ENCODE measurements at places on chromosomes 12 and 14.

- no peak for DNase-seq
Measured at GRCh38 chr12:91896286-91897024, 249.2 kb downstream of the BTG1 start.

GRCh38 chr14:83047059-83047830 is 1513.6 kb upstream of the SEL1L start:
- no peak for DNase-seq

DNA sequence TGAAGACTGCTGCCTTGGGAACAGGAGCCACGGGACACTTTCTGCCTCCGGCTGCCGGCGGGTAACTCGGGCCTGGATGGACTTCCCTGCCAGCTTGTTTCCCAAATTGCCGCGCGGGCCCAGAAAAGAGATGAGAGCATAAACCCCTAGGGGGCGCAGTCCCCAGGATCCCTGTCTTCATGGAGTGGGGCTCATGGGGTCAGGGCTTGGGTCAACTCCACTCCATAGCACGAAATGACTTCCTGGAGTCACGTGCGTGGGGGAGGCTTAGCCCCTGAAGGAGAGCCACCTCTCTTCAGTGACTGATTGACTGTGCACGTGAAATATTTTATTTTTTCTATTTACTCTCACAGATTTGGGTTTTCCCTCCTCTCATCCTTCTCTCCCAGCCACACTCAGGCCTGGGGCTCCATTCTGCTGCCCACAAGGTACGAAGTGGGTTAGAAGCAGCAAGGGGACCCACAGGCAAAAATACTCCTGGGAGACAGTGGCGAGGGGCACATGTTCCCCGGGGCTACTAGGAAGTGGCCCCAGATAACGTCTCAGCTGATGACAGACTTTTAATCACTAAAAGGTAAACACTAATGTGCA is 10.0 kb downstream of the PGF start:
- DNase-seq, result peak; percentile 53

DNA sequence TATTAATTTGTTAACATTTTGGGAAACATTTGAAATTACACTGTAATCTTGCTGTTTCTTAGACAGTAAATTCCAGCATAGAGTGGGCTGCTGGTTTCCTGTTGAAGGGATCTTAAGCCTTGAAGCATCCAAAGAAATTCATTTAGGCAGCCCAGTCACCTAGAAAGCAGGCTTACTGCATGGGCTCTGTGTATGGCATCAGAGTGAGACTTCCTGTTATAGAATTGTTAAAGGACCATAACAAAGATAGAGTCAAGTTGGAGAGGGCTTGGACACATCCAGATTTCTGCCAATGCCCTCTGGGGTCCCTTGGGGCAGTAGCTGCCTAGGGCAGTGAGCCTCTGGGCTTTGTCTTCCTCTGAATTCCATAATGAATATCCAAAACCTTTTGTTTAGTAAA is 149.2 kb downstream of the DYRK2 start:
- no peak for DNase-seq

DNA sequence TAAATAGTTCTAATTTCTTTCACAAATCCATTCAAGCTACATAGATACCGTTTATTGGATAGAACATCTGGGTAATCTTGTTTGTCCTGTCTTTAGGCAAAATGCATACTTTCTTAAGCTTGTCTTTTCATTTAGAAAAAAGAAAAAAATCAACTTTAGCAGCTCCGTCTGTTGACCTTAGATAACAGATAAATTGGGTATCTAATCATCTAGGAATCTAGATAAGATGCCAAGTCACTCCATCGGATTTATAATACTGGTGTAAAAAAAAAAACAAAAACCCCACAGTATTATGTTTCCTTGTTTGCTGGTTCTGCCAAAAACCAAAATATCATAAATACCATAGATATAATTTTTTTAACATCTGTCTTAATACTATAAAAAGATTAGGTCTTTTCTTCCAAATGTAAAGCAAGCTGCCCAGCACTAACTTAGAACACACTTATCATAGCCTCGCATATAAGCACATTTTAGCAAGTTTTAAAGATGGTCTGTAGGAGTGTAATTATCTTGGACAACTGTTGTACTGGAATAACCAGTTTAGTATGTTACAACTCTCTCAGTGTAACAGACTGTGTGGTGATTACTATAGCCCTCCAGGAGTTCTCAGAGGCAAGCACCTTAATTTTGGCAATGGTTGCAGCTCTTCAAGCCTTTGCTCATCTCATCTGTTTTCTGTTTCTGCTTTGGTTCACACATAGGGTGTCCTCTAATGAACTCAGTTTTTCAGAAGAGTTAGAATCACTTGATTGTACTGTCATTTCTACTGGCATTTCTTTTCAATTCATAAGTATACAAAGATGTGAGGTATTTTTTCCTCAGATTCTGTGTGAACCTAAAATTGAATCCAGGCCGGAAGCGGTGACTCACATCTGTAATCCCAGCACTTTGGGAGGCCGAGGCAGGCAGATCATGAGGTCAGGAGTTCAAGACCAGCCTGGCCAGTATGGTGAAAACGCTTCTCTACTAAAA is 83.1 kb downstream of the ANO6 start:
- DNase-seq, result no peak

DNA sequence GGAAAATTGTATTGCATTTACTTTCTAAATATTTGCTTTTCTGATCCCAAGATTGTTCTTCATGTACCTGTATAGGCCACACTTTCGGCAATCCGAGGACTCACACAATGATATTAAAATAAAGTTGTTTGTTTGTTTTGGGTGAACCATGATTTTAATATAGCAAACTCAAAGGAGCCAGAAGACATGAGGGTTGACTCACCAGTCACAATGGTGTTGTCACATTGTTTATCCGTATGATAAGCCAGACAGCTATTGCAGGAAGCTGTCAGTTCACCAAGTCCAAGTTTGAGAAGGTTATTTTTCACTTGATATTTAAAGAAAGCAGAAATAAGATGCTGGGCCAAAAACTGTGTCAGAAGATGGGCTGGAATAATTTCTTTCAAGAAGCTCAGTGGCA is 67.1 kb upstream of the CPM start:
- DNase-seq, result no peak

DNA sequence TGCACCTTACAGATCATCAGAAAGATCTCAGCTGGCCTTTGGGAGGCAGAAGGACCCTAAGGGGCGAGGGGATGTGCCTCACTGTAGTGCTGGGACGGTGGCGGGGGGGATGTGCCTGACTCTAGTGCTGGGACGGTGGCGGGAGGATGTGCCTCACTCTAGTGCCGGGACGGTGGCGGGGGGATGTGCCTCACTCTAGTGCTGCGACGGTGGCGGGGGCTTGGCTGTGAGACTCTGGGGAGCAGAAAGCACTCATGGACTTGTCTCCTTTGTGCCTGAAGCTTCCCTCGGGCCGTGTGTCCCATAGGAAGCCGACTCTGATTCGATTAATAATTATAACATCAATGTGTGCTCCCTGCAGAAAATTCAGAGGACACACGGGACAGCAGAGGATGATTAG is 126.6 kb downstream of the ZNF664 start:
- DNase-seq, result no peak

GRCh38 chr12:121925358-121925695 is 6.9 kb downstream of the CFAP251 start:
- DNase-seq, result no peak

- DNase-seq, result no peak
Measured at GRCh38 chr12:18281941-18282340, 20.6 kb downstream of the PIK3C2G start.

- no peak for DNase-seq
Measured at GRCh38 chr14:103708750-103709187, 6.5 kb downstream of the XRCC3 start.

GRCh38 chr12:13147688-13148484 is 44.4 kb upstream of the GSG1 start:
- DNase-seq, result no peak

GRCh38 chr12:92442782-92443181 is 260.0 kb upstream of the PLEKHG7 start:
- DNase-seq, result no peak

GRCh38 chr12:80299976-80300375 is 144.1 kb upstream of the PTPRQ start:
- DNase-seq, result no peak

DNA sequence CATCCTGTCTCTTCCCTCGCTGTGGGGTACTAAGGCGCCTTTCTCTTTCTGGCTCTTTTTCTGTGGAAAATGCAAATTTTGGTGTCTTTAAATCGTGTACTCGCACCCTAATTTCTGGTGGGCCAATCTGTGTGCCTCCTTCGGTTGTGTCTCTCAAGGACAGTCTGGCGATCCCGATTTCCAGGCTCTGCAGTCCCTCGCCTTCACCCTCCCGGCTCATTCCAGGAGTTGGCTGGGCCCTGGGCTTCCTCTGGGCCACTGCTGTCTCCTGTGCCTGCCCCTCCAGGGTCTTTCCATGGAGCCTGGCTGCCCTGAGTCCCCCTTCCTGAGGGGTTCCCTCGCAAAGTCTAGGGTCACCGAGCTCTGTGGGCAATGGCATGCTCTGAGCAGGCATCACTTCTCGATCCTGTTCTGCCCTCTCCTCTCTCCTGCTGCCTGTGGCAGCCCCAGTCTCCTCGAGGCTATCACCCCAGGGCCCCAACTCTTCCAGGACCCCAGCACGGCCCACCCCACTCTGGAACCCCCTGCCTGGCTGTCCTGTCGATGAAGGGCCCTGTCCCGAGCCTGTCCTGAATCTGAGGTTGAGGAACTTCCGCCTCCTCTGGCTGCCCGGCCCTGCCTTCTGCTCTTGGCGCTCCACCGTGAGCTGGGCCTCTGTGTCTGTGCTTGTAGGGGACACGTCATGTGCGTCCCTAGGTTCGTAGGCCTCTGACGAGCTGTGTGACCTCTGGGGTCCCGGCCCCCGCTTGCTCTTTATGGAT is 24.1 kb downstream of the AHNAK2 start:
- no peak for DNase-seq

GRCh38 chr12:25337916-25338315 is 87.2 kb upstream of the KRAS start:
- no peak for DNase-seq

DNA sequence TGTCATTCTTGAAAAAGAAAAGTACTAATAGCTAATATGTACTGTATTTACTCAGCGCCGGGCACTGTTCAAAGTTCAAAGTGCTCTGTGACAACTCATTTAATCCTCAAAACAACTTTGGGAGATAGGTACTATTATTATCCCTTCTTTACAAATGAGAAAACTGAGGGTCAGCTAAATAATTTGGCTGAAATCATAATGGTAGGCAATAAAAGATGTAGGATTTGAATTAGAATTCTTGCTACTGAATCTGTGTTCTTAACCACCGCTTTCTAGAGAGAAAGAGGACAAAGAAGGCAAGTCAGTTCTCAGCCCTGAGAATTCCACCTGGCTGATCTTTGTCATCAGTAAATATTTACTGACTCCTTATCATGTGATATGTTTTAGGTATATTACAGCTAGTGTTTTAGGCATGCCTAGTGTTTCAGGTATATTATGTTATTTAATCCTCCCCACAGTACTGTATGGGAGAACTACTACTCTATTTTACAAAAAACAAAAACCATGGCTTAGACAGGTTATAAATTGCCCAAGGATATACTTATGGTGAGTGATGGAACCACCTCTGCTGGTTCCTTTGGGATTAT is 205.7 kb upstream of the GZMB start:
- DNase-seq, result no peak

- no peak for DNase-seq
Measured at GRCh38 chr12:125149160-125150108, 84.2 kb downstream of the AACS start.

DNA sequence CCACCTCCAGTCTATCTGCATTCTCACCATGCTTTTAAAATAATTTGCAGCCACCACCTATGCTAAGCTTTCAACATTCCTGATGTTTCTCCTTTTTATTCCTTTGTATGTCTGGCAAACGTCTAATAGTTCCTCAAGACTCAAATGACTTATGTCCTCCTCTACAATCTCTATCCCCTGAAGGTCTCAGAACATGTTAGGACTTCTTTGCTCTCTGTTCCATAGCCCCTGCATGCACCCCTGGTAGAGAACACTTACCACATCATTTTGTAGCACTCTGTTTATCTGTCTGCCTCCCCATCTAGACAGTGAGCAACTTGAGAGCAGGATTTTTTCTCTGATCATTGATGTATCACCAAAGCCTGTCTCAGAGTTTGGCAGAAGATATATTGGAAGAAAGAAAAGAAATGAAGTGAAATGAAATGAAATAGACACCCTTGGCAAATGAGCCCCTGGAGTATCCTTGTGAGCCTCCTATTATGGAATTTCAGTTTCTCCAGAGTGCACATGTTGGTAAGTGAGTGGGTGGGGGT is 1231.2 kb upstream of the FLRT2 start:
- no peak for DNase-seq

DNA sequence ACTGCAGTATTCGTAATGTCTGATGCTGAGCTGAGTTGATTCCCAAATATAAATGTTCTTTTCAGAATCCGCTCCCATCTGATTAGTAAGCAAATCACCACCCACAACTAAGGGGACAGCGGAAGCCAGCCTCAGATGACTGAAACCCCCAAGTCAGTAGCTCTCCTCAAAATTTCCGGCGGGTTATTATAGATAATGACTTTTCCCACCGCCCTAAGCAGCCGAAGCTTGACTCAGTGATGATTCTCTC is 469 bp upstream of the LRFN5 start:
- no peak for DNase-seq

GRCh38 chr14:36579573-36580140 is 2.8 kb downstream of the NKX2-8 start:
- no peak for DNase-seq

DNA sequence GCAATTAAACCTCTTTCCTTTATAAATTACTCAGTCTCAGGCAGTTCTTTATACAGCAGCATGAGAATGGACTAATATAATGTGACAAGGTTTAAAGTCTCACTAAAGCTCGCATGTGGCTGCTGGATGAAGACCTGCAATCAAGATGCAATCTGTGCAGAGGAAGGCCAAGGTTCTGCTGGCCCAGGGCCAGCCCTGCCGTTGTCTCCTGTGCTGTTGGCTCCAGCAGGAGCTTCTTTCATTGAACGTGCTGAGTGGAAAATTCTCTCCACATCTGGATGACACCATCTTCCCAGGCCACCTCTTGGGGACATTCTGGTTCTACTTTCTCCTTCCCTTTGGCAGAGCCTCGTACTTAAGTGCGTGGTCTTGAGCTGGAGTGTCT is 742.2 kb downstream of the VRK1 start:
- no peak for DNase-seq

- DNase-seq, result no peak
Measured at GRCh38 chr12:9706086-9706685, 26.7 kb downstream of the CLECL1 start.

DNA sequence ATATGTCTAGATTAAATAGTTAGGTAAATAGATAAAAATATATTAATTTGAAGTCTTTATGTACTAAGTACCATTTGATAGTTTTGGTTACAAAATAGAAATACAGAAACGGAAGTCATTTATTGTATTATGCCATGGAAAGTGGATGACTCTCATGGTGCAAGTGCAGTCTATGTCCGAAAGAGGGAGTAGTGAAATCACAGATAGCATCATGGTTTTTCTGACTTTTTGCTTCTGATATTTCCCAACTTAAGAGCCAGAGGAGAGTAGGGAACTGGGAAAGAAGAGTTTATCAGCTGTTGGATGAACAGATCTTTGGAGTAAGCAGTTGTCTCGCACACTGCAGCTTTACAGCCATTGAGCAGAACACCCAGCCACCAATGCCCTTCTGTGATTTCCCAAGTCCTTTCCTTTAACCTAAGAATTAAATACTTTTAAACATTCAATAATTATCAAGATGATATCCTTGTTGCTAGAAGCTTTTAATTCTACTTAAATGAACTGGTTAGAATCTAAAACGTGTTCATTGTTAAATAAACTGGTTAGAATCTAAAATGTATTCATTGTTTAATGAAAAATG is 18.4 kb upstream of the SRGAP1 start:
- DNase-seq, result peak; percentile 29

Data from neuronal stem cell (in vitro differentiated cells).